KBM-7 (cell line): ENCODE measurements at places on chromosomes 16 and 17.

DNA sequence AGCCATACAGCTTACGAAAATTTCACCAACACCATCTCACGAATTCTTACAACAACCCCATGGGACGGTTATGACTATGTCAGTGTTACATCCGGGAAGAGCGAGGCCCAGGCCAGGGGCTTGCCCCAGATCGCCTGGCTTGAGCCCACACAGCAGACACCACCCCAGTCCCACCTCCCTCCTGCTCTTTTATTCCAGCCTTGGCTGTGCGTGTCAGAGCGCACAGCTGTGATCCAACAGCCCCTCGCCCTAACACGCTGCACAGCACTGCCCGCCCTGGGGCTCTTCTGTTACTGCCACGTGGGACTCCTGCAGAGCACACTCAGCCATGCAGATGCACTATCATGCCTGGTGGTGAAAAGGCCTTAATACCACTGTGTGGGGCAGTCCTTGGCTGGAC, 127.9 kb downstream of the ENGASE start:
- no peak for DNase-seq

GRCh38 chr16:2835638-2836493, 5.8 kb downstream of the ZG16B start:
- peak; percentile 69 for DNase-seq

- peak; percentile 84 for DNase-seq
Measured at GRCh38 chr17:45132572-45133463, 503 bp upstream of the PLCD3 start.

DNA sequence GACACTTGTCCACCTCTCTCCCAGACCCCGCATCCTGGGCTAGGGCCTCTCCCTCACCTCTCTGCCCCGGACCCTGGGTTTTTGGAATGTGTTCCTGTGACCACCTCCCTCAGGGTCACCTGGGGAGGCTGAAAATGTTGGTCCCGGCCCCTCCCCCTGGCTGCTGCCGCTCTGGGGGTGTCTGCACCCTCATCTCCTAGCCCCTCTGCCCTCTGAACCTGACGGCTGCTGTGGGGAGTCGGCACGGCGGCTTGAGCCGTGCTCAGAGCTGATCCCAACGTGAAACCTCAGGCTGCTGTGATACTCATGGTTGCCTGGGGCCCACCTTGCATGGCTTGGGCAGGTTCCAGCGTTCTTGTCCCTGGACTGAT, 42.8 kb downstream of the ADCY7 start:
- no peak for DNase-seq

DNA sequence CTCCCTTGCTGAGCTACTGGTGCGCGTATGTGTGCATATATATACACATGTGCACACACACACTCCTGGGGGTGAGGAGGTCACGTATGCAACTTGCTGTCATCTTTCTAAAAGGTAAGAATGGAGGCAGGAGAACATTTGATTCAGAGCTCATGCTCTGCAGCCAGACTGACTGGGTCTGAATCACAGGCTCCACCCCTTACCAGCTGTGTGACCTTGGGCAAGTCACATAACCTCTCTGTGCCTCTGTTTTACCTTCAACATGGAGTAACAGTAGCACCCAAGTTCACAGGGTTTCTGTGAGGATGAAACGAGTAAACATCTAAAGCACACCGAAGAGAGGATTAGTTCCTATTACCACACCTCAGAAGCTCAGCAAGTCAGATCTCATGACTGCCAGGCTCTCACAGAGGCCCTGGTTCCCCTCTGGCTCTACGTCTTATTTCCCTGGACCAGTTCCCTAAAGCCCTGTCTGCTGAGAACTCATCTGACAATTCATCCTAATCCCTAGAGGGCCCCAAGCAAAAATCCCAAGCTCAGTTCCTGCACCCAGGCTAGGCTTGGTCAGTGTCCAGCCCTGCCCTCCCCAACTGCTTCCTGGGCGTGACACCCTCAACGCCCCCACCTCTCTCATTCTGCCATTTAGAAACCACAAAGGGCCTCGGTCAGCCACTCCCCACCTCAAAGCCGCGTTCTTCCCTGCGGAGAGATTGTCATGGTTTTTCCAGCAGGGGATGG, 28.7 kb downstream of the ABR start:
- no peak for DNase-seq

DNA sequence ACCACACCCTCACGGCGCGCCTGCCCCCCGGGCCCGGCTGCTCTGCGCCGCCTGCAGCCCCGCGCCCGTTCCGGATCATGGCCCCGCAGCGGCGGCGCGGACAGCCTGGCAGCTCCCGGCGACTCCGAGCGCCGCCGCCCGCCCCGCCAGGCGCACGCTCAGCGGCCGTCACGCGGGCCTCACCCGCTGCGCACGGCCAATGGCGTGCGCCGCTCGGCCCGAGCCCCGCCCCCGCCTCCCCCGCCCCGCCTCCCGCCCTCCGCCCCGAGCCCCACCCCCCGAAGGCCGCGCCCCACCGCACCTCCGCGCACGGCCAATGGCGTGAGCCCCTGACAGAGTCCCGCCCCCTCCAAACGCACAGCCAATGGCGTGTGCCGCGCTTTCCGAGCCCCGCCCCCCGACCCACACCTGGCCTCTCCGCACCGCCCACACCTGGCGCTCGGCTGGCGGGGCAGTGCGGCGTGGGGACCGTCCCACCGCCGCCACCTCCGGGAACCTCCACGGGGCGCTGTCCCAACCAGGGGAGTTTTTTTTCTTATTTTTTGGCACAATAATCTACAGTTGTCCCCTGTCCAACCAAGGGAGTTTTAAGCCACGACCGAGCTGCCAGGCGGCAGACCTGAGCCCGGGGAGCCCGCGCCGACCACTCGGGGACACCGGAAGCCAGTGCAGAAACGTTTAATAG, at the start of gene PCYT2:
Gene PCYT2, minus strand, starts transcription at position 123 of the 685 bp plus-strand sequence. Its CDS starts 44 bp downstream, at position 79.
- peak; percentile 61 for DNase-seq

DNA sequence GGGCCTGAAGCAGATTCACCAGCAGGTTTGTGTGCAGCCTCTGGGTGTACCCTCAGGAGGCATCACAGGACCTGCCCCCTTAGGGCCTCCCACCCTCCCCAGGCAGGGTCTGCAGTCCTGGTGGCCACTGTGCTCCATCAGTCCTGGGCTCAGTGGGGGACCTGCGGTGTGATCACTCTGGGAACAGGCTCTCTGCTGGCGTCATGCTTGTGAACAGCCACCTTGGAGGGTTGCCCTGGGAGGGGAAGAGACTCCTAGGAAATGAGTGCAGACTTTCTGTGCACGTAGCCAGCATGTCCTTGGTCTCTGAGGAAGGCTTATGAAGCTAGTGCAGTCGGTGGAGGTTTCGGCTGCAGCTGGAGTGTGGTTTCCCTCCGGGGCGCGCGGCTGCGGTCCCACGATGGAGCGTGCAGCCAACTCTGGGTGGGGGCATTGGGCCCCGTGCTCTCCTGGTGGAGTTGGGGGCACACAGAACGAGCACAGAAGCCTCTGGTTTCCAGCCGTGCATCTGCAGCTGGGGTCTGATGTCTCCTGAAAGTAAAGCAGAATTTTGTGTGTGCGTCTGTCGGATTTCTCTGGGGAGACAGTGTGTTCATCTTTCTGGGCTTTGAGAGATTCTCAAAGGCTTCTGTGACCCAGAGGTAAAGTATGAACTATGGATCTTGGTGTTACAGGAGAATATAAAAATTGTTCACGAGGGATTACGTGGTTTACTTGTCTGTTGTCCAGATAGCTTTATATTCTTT, 68.1 kb upstream of the ZNF750 start:
- no peak for DNase-seq

DNA sequence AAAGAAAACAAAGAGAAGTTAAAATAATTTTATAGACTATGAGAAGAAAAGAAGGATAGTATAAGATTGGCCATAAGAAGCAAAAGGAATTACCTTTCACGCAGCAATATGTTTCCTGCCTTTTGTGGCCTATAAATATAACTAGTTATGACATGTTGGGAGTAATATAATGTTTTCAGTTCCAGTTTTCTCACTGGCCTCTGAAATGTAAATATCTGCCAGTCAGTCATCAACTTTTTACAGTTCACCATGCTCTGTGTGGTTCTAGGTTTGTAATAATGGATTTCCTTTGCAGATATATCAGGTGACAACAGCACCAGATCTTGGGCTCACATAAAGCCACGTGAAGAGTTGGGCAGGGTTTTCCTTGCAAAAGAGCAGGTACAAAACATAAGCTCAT, 94.3 kb downstream of the ABCA8 start:
- DNase-seq: peak; percentile 35

DNA sequence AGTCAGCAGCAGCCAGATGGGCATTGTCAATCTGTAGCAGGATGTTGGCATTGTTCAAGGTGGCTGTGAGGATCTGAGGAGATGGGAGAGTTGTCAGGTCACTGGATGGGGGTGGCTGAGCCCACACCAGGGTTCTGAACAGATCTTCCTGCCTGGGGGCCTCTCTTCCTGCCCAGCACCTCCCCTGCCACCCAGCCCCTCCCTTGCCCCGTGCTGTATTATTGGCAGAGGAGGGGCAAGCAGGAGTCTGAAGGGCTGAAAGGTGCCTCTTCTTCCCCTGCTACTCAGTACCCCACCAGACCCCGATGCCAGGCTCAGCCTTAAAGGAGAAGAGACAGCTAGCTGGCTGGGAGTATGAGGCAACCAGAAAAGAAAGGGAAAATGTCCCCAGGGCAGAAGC, 93.0 kb downstream of the GOSR1 start:
- DNase-seq: peak; percentile 15

- no peak for DNase-seq
Measured at GRCh38 chr17:71427801-71428200, 693.0 kb upstream of the SOX9 start.

DNA sequence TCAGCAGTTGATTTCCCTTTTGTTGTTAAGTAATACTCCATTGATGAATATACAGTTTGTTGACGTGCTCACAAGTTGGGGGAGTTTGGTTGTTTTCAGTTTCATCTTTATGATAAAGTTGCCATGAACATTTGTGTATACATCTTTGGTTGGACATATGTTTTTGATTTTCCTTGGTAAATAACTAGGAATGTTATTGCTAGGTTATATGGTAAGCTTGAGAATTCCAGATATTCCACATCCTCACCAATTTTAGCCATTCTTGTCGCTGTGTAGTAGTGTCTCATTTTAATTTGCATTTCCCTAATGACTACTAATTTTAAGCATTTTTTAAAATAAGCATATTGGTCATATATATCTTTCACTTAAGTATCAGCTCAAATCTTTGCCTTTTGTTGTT, 55.0 kb upstream of the RASL10B start:
- DNase-seq: no peak

- no peak for DNase-seq
Measured at GRCh38 chr17:17535957-17536356, 39.8 kb upstream of the RASD1 start.

- peak; percentile 32 for DNase-seq
Measured at GRCh38 chr17:37650419-37651003, 7.3 kb upstream of the DDX52 start.

GRCh38 chr17:31293581-31293980, 3.5 kb downstream of the OMG start:
- no peak for DNase-seq

DNA sequence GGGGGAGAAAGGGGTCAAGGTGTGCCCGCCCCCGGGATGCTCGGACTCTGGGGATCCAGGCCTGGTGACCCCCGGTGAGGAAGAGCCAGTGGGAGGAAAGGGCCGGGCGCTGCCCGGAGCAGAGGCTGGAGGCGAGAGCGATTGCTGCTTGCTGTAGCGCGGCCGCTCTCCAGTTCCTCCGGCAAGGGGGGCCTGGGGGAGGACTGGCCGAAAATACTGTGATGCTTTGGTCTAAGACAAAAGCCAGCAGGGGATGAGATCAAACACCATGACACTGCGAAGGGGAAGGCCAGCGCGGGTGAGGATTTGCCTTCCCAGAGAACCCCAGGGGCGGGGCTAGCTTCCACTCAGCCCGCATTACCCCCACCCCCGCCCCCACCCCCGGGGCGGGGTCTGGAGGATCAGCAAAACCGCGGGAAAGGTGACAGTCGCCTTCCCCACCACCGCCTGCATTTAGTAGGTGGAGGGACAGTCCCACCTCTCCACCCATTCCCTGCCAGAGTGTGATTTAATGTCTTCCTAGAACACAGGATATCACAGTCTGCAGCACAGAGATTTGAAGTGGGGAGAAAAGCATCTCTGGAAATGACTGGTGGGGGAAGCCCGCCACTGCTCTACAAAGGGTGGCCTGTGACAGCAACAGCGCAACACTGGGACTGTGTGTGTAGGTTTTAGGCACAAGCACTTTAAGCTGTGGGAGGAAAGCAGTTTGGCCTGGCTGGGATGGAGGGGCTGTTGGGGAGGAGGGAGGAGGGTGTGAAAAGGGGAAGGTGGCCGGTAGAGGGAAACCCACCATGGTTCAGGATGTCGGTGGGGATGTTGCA, 25.7 kb downstream of the MRC2 start:
- DNase-seq: peak; percentile 89

- DNase-seq: no peak
Measured at GRCh38 chr16:3769942-3770341, 52.6 kb upstream of the TRAP1 start.

GRCh38 chr17:41258406-41258805, 3.2 kb downstream of the KRTAP9-9 start:
- no peak for DNase-seq

DNA sequence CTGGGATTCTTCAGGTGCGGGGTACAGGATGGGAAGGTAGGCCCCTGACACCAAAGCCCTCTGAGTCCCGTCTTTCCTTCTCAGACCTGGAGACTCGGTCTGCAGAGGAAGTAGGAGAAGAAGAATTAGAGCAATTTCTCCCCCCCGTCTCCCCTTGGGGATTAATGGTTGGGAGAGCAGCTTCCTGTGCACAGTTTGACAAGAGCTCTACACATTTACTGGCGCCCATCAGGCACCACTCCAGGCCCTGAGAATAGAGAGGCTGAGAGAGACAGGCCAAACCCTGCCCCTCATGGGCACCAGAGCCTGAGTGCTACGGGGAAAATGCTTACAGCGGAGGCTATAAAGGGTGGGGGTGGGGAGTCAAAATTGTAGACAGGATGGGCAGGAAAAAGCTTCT, 3.5 kb upstream of the C16orf74 start:
- DNase-seq: peak; percentile 48

DNA sequence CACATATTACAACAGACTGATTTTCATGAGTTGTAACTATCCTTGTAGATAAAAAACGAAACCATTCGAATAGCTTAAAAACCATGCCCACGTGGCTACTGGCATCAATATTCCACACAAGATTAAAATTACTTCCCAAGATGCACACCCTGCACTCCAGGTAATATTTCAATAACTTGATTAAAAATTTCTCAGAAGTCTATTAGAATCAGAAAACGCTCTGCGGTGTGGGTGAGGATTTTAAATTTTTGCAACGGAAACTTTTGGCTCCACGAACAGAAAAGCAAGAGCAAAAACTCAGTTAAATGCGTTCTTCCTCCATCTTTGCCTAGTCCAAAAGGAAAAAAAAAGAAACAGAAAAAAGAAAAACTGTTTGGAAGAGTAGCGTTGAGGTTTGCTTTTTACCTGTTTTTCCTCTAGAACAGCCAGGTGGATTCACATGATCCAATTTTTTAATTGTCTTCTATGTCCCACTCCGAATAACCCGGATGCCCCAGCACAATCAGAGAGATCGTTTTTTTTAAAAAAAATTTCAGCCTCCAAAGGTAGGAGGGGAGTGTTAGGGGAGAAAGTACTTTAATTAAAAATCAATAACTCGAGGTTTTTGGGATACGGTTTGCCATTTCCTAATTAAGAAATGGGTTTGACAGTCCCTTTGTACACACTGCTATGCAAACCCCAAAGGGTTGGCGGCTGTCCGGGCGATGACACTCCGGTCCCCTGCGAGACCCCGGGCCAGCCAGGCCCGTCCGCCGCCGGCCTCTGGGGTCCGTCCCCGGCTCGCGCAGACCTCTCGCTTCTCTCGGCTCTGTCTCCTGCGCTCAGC, 708 bp upstream of the NFAT5 start:
- peak; percentile 49 for DNase-seq
